Skin of body (tissue), 3 donors: ENCODE measurements at places on chromosomes 1 and 21. TPM values are rescaled to one million over a fixed set of nuclear protein-coding genes. Genes with fewer than 3 reads are reported as not detected.

Gene NMNAT2
- total RNA-seq: 0.79 TPM

Gene NIT1
- total RNA-seq: 19.3 TPM

Gene OR6K3
- not detected for total RNA-seq

Gene CFAP74
- 0.49 TPM for total RNA-seq

Gene LCE1E
- 0.59 TPM for total RNA-seq

Gene CRP
- total RNA-seq: not detected

Gene RXFP4
- not detected for total RNA-seq

Gene LAX1
- total RNA-seq: 1.2 TPM

Gene SMCP
- not detected for total RNA-seq

Gene LGALS8
- 90.4 TPM for total RNA-seq

Gene CASZ1
- 34.0 TPM for total RNA-seq

Gene CYP2J2
- total RNA-seq: 10.1 TPM

Gene PRDM16
- total RNA-seq: 1.5 TPM

Gene ATP1A4
- total RNA-seq: not detected

Gene SERINC2
- total RNA-seq: 4.4 TPM

Gene DUSP12
- 24.6 TPM for total RNA-seq

Gene OR2T29
- total RNA-seq: not detected

Gene S100B
- total RNA-seq: 22.7 TPM

Gene KIAA0040
- 8.7 TPM for total RNA-seq

Gene LAMC2
- total RNA-seq: 14.1 TPM

Gene KRTAP19-3
- 9.7 TPM for total RNA-seq

Gene BACE2
- total RNA-seq: 53.2 TPM

Gene RBM8A
- 82.0 TPM for total RNA-seq

Gene C4BPA
- total RNA-seq: 0.39 TPM

Gene KCNA3
- total RNA-seq: 0.30 TPM

Gene TTC4
- 14.4 TPM for total RNA-seq
